ENCODE measurements at places on chromosomes 12 and 14.

DNA sequence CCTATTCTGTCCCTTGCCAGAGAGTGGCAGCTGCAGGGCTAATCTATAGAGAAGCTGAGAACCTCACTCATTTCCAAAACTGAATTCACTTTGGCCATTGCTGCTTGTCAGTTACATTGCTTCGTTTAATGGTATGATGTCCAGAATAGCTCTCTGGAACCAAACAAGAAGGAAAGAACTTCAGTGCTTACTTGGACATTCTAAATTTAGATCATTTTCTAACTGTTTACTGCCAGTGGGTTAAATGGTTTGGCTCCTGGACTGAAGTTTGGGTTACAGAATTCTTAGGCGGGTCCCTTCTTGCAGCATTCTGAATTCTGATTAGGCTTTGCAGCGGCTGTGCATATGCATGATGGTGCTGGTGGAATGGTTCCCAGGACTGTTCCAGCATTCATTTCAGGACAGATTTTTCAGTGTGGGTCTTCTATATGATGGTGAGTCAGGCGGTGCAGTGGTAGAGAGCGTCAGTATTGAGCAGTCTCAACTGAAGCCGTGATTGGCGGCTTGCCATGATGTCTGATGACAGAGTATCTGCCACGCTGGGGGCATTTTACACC is 148.7 kb downstream of the DYRK2 start:
- no peaks in the 10 kb centered on the region for H3K36me3 ChIP-seq
- H3K27me3 ChIP-seq, result peaks cover 28% of the 10 kb centered on the region
- ATAC-seq, result no peak
- H3K4me1 ChIP-seq, result peaks cover 8% of the 10 kb centered on the region
- no peak overlapping the region for H3K4me3 ChIP-seq

DNA sequence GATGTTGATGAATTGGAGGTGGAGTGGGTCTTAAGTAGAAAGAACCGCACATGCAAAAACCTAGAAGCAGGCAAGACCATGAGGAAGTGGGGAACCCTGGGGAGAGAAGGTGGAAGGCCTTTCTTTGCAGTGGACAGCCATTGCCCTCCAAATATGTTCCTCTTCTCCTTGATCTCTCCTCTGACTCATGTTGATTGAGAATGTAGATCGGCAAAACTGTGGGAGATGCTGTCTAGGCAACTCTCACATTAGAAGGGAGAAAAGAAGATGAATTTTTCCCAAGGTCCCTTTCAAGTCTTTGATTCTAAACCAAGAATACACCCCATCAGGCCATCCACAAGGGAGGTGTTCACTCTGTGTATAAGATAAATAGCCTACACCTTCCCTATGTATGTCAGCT is 257.5 kb downstream of the MSRB3 start:
- H3K36me3 ChIP-seq, result no peaks in the 10 kb centered on the region
- ATAC-seq, result no peak

DNA sequence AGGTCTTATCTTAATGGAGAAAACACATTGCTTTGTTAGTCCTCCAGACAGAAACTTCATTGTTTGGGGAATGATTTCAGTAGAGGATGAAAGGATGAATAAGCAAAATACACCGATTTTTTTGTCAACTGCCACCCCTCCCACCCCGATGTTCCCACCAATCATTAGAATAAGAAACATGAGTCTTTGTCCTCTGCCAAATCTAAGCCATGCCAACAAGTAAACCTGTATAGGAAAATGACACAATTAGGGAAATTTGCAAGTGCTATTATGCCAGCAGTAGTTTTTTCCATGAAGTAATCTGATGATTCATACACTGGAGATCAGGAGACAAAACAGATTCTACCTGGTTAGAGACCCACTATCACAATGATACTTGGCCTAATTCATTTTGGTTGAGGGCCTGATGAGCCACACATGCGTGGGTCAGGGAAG is 35.9 kb downstream of the FLRT2 start:
- H3K36me3 ChIP-seq, result no peaks in the 10 kb centered on the region
- no peak overlapping the region for H3K27ac ChIP-seq
- no peak overlapping the region for H3K4me3 ChIP-seq

DNA sequence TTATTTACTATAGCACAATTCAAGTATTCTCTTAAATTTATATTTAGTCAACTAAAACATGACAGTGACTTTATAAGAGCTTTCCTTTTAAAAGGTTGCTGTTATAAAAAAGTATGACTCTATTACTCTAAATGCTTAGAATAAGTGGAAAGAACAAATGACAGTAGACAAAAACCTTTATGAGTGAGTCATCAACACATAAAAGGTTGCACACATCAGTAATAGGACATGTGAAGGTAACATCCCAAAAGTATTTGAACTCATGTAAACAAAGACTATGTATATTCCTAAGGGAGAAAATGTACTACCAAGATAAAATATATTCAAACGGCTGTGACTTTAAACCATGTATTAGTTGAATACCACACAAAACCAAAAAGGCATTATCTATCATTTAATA is 98.8 kb downstream of the PAWR start:
- H3K4me3 ChIP-seq, result no peak overlapping the region
- H3K4me1 ChIP-seq, result no peaks in the 10 kb centered on the region
- H3K36me3 ChIP-seq, result peaks cover 6% of the 10 kb centered on the region
- H3K27ac ChIP-seq, result no peak overlapping the region
- no peak for ATAC-seq
- H3K27me3 ChIP-seq, result no peaks in the 10 kb centered on the region

GRCh38 chr14:89221109-89221810 is 195.8 kb downstream of the FOXN3 start:
- H3K36me3 ChIP-seq, result peaks cover 43% of the 10 kb centered on the region
- peaks cover 10% of the 10 kb centered on the region for H3K4me1 ChIP-seq
- no peak overlapping the region for H3K27ac ChIP-seq
- no peak for ATAC-seq
- no peaks in the 10 kb centered on the region for H3K27me3 ChIP-seq
- no peak overlapping the region for H3K4me3 ChIP-seq

- ATAC-seq, result no peak
- no peak overlapping the region for H3K4me3 ChIP-seq
- H3K27me3 ChIP-seq, result no peaks in the 10 kb centered on the region
- no peak overlapping the region for H3K27ac ChIP-seq
Observed at GRCh38 chr14:100526632-100527031, 60.6 kb downstream of the BEGAIN start.

- ATAC-seq, result no peak
- no peak overlapping the region for H3K27ac ChIP-seq
- H3K4me3 ChIP-seq, result no peak overlapping the region
- H3K27me3 ChIP-seq, result peaks cover 17% of the 10 kb centered on the region
- no peaks in the 10 kb centered on the region for H3K4me1 ChIP-seq
Observed at GRCh38 chr12:104177663-104178501, 37.7 kb upstream of the TXNRD1 start.
